ENCODE measurements at places on chromosomes 1 and 21.
A peak's percentile ranks its signal among the peaks of the same experiment; 100 is the strongest.

- DNase-seq = no peak
Observed at GRCh38 chr1:42144711-42145388, 8.4 kb upstream of the GUCA2B start.

DNA sequence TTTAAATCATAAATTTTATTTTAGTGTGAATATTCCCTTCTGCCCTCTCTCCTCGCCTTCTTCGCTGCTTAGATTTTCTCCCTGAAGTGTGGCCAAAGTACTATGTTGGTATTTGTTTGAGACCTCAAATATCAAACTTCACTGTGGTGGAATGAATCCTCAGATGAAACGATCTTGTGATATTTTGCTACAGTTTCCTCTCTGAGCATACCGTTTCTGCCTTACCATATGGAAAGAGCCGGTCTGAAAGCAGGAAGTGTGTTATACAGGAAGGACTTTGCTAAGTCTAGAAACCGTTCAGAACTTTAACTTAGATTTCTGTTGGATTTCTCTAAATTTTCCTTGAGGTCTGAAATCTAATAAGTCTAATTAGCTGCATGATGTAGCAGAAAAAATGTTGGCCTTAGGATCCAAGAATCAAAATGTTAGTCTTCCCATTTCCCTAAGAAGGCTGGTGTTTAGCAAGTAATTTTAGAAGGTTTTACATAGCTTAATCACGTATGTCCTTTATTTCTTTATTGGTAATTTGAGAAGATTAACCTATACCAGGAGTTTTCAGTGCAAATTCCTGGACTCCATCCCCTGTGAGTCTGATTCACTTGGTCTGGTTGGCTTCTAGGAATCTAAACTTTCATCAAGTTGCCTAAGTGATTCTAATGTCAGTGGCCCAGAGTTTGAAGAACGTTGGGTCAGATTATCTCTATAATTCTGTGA is 30.7 kb downstream of the SDCCAG8 start:
- no peak for DNase-seq

DNA sequence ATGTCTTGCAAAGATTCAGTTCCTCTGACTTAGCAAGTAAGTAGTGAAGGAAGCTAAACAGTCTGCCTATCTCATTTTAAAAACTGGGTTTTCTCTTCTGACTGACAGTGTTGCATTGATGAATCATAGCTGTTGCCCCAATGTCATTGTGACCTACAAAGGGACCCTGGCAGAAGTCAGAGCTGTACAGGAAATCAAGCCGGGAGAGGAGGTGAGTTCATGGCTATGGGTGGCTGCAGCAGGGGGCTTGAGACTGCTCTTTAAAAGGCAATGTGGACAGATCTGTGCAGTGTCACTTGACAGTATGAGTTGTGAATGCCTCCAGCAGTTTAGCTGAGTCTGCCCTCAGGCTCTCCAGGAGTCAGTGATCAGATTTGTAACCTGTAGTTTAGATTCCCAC is 46.6 kb downstream of the SMYD2 start:
- DNase-seq = no peak

DNA sequence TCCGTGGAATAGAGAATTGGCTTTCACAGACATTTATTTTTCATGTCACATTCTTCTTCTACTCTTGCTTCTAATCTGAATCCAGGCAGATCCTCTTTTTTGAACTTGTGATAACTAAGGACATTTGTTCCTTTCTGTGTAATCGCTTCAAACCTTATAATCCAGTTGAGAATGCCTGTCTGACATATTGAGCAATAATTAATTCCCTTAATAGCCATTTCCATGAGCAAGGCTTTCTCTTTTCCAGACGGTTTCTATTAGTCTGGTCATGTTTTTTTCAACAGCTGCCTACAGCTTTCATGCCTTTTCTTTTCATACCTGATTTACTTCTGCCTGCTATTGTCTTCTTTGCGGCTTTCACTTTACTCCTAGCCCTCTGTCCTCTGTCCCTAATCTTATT is 163.4 kb downstream of the CYYR1 start:
- no peak for DNase-seq

DNA sequence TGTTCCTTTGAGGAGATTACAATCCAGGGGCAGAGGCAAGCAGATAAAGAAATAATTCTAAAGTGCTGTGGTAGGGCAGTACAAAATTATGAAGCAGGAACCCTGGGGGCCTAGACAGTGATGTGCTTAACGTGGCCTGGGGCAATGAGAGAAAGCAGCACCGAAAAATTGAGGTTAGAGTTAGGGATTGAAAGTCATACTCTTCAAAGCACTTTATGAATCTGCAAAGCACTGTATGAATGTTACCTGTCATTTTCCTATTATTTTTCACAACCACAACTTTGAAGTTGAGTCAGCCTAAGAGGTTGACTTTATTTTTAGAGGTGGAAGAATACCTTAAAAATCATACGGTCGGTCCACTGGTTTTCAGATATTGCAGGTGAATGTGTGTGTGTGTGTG is 183.4 kb upstream of the NFIA start:
- DNase-seq = no peak

DNA sequence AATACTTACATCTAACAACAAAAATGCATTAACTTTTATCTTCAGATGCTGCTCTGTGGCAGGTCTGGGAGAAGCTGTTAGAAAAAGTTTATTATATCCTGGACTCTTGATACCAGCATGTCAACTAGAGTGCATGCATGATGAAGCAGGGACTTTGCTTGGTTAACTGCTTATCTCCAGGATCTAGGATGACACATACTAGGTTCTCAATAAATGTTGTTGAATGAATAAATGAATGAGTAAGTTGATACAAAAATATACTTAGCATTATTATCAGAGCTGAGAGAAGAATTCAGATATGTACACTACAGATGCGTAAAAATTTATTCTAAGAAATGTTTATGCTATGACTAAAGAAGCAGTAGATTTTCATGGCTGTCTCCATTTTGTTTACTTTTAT is 304.3 kb downstream of the LTN1 start:
- DNase-seq = no peak

- no peak for DNase-seq
Observed at GRCh38 chr1:40736085-40736531, 44.6 kb downstream of the NFYC start.

- no peak for DNase-seq
Observed at GRCh38 chr1:11472284-11472683, 6.7 kb upstream of the DISP3 start.

DNA sequence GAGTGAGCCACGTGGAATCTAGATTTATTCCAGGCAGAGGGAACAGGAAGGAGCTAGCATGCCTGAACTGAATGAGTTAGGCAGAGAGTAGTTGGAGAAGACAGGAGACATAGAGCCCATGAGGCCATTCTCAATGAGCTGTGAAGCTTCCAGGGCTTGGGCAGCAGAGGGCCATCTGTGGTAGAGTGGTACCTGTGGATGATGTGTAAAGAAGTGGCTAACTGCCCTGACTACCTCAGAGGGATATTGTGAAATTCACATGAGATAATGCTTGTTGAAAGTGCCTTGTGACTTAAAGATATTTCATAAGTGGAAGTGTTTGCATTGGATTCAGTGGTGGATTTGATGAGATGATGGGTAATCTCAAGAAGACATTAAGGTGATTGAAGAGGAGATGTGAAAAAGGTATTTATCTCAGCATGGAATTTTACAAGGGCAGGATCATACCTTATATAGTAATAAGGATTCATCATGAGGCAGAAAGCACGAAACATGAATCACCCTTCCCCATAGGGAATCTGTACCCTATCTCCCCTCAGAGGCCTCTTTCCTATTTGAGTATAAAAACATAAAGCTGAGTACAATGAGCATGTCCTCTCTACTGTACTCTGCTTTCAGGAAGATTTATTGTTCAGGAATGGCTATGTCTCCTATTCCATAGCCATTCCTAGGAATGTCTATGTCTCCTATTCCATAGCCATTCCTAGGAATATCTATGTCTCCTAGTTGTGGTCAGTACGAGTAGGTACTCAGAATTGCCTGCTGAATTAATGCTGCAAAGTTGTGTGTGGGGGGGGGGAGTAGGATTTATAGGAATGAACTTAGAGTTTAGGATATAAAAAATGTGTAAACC is 146.8 kb downstream of the PAPPA2 start:
- no peak for DNase-seq

- DNase-seq = no peak
Observed at GRCh38 chr1:54267815-54268761, 68.1 kb downstream of the MRPL37 start.

- no peak for DNase-seq
Observed at GRCh38 chr1:24186031-24186710, 918 bp downstream of the IFNLR1 start.

DNA sequence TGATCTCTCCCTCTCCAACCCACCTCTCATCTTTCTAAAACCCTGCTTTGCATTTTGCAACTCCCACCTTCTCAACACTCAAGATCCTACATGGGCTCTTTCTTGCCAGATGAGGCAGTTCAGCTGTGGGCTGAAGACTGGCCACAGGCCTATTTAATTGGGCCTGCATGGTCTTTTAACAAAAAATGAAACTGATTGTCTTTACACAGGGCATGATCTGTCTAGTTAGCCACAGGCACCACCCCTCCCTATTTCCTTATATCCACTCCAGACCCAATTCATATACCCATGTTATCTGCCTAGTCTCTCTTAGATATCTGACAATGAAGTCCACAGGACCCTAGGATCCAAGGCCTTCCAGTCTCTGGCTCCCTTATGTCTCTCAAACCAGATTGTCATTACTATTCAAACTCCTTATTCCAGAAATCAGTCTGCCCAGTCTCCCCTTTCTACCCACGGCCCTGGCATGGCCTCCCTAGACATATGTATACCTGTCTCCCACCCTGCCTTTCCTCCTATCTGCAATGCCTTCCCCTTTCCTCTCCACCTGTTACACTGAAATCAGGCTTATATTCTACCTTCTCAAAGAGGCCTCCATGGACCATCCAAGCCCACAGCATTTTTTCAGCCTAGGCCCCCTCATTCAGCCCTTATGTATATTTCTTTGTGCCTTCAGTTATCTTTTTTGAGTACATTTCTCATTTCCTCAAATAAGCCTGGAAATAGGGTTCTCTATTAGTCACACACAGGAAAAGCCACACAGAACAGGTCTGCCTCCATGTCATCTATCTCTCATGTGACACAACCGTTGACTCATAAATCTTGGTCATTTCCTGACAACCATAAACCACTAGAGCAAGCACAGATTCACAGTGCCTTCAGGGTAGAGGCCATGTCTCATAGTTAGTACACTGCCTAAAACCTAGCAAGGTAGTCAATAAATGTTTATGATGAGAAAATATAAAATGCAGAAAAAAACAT is 39.0 kb downstream of the LPAR3 start:
- DNase-seq = peak; percentile 82
